Effector memory CD4-positive, alpha-beta T cell (primary cell): ENCODE measurements at places on chromosomes 5 and 9.

- no peak for DNase-seq
Observed at GRCh38 chr9:77956555-77956954, 75.1 kb downstream of the GNAQ start.

DNA sequence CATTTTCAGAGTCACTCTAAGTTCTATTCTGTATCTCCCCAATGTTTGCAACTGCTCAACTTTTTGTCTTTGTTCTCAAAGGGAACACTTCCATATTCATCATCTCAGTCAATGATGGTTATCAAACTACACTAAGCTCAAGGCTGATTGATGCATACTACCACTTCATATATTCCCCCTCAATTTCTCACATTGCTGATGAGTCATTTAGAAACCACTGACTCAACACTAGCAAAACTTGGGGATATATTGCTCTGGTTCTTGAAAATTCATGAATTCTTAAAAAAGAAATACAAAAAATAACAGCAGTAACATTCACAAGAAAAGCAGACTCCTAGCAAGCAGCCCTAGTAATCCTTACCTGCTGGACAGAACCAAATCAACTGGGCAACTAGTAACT is 52.2 kb downstream of the ABHD17B start:
- no peak for DNase-seq

- no peak for DNase-seq
Observed at GRCh38 chr9:114112778-114113584, 13.9 kb upstream of the KIF12 start.

- DNase-seq: no peak
Observed at GRCh38 chr9:111400564-111400898, 70.5 kb upstream of the OR2K2 start.

DNA sequence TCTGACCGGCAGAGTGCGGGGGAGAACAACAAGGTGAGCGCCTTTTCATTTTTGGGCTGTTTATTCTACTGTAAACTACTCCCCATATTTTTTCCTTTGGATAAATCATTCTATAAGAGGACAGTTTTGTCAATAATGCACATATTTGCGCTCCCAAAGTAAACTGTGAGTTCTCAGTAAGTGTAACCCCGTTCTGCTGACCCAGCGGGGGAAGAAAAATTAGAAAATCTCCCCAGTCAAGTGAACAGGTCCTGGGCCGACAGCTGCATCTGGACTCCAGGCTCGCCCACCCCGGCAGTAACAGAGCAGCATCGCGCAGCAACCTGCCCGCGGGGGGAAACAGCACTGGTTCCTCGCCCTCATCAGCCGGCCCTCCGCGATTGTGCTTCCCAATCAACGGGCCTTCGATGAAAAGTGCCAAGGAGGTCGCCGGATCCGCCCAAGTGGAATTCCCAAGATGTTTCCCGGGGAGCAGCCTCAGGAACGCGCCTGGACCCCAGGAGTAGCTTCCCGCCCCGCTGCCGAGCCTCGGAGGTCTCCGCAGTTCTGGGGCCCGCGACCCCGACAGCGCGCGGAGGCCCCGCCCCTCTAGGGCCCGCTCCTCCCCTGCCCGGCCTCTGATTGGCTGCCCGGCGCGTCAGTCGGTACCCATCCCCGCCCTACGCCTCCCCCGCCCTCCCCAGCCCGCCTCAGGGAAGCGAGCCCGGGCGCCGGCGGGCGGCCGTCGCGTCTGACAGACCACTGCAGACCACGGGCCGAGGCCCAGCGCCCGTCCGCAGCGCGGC is at the start of gene OTULINL:
OTULINL (plus strand) TSS at position 687 of the 785 bp plus-strand sequence. CDS start 103 bp downstream, outside the sequence.
- DNase-seq: peak; percentile 79

GRCh38 chr5:110956280-110956912 is 115.1 kb upstream of the TSLP start:
- no peak for DNase-seq

DNA sequence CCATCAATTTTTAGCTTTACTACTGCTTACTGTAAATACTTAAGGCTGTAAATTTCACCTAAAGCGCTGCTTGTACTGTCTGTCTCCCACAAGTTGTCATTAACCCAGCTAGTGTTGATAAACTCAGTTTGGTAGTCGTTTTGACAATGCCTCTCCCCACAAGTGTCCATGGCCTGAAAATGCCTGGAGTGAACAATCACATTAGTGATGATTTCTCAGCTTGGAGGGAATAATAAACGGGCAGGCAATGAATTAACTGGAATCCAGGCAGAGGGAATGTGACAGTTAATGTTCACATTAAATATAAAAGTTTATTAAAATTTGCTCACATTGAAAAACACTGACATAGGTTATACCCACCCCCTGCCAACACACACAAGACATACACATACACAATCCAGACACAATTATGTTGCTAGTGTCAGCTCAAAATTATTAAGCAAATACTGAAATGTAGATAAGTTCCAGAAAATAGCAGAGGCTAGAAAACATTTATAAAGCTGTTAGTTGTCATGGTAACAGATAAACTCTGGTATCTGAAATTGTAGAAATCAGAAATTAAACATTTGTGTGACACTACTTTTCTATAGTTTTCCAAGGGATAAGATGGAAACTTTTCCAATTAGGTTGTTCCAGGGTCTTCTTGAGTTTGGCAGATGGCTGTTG is 341.9 kb downstream of the DIRAS2 start:
- no peak for DNase-seq

DNA sequence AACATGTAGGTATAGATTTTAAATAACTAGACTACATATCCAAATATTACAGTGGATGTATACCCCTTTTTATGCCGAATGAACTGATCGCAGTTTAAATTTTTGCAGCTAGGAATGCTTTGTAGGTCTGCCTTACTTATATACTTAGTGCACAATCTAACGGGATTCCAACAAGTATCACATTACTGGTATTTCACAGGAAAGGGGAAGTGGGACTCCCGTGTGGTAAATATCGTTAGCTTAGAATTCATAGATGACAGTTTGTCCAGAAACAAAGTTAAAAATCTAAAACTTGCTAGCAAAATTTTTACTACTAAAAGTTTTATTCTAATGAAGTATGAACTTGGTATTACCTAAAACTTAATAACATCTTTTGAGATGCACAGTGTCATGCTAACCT is 193.5 kb upstream of the TLX3 start:
- no peak for DNase-seq

- DNase-seq: no peak
Observed at GRCh38 chr9:74281674-74282073, 215.5 kb upstream of the RORB start.

GRCh38 chr9:16515879-16516301 is 354.6 kb downstream of the BNC2 start:
- no peak for DNase-seq

DNA sequence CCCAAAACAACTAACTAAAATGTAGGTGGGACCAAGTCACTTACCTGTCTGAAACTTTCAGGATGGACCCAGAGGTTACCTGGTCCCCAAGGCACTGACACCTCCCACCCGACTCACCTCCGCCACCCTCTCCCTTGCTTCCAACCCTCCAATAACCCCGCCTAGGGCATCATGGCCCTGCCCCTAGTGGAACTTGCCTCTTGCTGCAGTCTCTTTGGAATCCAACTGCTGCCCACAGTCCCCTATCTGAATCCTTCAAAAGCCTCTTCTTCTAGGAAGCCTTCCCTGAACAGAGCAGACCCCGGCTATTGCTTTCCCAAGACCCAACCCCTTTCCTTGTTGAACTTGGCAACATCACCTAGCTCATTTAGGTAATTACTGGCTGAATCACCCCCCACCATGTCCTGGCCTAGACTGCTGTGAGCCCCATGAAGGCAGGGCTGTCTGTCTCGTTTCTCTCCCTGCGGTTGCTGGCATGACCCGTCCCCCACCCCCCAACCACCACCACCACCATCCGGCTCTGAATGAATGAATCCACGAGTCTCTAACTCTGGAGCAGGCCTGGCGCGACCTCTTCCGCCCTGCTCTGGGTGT is 9.4 kb downstream of the CRB2 start:
- DNase-seq: no peak

DNA sequence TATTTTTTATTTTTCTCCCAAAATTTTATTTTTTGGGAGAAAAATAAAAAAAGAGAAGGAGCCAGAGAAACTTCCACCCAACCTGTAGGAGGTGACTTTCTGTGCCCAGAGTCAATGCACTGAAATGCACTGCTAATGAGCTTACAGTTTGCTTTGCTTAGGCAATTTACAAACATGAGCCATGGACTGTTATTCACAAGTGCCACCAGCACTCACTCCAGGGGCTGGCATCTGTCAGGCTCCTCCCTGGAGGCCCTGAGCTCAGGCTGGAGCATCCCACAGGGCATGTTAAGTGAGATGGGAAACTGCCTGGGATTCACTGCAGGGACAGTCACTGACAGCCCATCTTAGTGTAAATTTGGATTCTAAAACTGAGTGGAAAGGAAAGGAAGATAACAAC is 74.9 kb downstream of the FANCC start:
- DNase-seq: no peak

DNA sequence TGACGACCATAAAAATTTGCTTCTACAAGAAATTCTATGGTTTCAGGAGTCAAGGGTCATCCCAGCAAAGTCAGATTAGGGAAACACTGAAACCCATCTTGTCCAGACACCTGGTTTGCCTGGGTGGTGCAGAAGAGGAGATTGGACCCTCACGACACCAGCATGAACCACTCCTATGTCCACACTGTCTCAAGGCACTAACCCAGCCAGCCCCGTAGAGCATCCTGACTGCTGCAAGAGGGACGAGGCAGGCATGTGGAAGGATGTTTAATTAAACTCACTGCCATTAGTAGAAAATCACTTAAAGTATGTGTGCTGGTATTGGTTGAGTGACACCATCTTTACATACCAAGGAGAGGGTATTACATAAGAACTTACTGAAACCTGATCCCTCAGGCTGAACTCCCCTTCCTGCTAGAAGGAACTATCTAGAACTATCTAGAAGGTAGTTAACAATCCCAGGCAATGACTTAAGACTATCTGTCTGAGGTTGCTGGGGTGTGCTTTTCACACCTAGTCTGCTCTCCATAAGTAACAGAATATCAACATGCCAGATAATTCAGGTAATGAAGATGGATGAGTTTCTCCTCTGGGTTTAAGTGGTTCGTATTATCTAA is 93.6 kb downstream of the SEMA6A start:
- DNase-seq: no peak

DNA sequence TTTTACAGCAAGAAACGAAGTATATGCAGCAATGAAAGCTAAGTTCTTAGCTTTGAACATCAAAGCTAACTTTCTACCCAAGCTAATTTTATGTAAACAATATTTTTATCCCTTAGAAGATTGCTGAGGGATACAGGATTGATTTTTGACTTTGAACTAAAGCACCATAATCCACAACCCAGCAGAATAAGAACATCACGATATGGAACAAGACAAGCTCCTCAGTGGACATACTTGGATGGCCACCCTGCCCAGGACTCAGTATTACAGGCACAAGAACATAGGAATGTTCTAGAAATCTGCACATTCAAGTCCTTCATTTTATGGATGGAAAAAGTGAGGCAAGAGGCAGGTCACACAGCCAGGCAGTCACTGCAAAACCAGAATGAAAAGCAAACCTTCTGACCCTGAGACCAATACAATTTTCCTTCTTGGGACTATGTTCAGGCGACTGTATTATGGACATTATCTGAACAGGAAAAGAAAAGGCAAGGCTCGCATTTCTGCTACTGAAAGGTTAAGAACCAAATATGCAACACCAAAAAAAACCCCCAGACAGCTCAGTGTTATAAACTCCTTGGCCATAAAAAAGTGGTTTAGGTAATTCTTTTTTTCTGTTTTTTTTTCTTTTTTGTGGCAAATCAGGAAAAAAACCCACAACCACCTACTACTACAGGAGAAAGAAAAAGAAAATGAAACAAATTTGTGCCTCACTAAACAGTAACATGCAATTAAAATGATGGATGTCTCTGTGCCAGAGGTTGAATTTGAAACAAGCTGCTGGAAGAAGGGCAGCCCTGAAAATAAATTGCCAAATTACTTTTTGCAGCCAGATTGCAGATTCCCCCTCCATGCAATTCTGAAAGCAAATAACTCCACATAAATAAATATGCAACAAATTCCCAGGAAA is 25.4 kb downstream of the EPB41L4B start:
- no peak for DNase-seq

- DNase-seq: no peak
Observed at GRCh38 chr5:82314964-82315758, 37.0 kb upstream of the RPS23 start.

GRCh38 chr9:131008909-131009618 is at the start of gene LAMC3:
Gene LAMC3, plus strand, starts transcription at chr9:131009174. Its CDS starts 41 bp downstream, at chr9:131009215.
- no peak for DNase-seq

DNA sequence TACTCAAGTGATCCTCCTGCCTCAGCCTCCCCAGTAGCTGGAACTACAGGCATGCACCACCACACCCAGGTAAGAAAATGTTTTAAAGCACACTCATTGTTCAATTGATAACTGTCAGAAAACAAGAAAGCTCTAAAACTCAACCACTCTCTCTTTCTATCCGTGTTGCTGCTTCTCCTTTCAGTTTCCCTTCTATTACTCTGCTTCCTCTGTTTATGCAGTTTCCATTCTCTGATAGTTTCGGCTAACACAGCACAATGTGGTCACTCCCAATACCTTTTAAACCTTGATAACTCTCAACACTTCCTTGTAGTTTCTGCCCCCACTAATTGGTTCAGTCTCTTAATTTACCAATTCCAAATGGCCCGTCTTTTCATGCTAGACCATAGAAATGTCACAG is 59.2 kb upstream of the NR4A3 start:
- no peak for DNase-seq

- no peak for DNase-seq
Observed at GRCh38 chr5:55864606-55865541, 13.7 kb downstream of the IL31RA start.

- peak; percentile 40 for DNase-seq
Observed at GRCh38 chr9:97906236-97906831, 16.0 kb downstream of the TRMO start.

DNA sequence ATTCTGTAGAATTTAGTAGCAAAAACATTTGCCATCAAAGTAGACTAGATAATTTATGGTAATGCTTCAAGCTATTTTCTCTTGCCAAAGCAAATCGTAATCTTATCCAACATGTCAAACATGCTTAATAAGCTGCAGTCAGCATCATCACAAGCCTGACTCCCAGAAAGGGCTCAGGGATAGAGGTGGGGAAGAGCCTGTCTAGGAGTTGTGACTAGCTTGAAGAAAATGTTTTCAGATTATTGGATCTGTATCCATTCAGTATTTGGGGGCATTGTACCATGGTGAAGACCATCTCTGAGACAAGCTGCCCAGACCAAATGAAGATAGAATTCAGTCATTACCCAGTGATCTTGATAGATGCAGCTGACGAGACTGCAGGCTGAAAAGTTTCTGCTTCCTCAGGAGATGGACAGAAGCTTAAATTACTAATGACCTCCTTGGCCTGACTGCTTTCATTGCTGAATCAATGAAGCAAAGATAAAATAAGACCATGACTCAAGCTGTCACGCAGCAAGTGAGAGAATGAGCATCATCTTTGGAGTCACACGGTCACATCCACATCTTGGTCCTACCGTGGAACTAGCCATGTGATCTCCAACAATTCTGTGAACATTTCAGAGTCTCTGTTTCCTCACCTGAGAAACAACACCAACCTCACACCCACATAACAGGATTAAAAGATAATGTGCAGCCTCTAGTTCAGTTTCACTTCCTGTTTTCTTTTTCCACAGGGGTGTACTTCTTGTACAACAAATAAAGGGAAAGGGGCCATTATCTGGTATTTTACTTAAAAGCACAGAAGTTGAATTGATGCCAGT is 9.4 kb downstream of the ERAP2 start:
- DNase-seq: no peak

- DNase-seq: no peak
Observed at GRCh38 chr5:147442224-147442623, 67.6 kb downstream of the DPYSL3 start.

- no peak for DNase-seq
Observed at GRCh38 chr9:25716220-25716872, 38.1 kb upstream of the TUSC1 start.

- no peak for DNase-seq
Observed at GRCh38 chr5:112594095-112594850, 143.4 kb upstream of the APC start.
